ENCODE measurements at places on chromosomes 3 and 15.

GRCh38 chr3:61613666-61614065, 52.3 kb downstream of the PTPRG start:
- DNase-seq, result no peak

DNA sequence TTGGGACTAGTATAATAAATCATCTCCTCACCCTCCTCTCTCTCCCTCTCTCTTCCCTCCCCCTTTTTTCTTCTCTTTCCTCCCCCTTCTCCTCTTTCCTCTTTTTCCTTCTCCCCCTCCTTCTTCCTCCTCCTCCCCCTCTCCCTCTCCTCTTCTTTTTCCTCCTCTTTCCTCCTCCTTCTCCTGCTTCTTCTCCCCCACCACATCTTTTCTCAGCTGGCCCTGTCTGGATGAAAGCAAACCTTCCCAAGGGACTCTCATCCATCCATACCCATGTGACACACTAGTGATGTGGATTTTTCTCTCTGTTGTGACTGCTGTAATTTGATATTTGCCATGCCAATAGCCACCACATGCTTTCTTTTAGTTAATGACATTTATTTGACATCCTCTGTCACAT, 127.2 kb downstream of the EBLN2 start:
- DNase-seq, result no peak

GRCh38 chr3:182375916-182376315, 417.4 kb upstream of the ATP11B start:
- DNase-seq, result no peak

GRCh38 chr3:58693940-58694850, 27.6 kb upstream of the FAM3D start:
- no peak for DNase-seq

DNA sequence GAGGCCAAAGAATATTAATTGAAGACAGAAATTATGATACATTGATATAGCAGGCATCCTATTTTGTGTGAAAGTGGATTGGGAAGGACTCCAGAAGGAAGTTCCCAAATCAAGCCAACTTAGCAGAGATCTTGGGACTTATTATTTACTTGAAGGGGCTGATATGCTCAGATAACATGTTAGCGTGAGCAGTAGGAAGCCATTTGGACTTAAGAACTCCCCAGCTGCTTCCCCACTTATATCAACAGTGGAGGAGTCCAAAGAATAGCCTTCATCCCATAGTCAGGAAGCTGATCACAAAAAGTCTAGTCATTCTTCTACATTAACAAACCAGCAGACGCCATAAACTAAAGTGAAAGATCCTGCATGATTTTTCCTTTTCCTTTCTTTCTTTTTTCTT, 200.0 kb downstream of the ATP8B4 start:
- no peak for DNase-seq

DNA sequence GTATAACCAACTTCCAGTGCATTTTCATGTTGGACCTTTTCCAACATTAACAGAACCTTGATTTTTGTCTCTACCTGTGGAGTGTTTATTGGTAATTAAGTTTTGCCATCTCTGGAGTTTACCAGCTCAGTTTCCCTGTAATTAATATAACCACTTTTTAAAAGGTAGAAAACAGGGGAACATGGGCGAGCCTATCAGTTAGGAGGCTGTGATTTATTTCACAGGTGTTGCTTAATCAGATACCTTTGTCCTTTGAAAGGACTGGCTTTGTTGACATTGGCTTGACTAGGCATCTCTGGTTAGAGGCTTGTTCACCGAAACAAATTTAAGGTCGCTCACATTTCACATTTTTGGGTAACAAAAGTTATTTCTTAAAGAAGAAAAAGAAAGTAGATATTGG, 622 bp downstream of the NAALADL2 start:
- no peak for DNase-seq

- no peak for DNase-seq
Measured at GRCh38 chr15:89805241-89806209, 9.1 kb downstream of the ANPEP start.

- no peak for DNase-seq
Measured at GRCh38 chr3:64138046-64138445, 87.2 kb downstream of the PRICKLE2 start.

DNA sequence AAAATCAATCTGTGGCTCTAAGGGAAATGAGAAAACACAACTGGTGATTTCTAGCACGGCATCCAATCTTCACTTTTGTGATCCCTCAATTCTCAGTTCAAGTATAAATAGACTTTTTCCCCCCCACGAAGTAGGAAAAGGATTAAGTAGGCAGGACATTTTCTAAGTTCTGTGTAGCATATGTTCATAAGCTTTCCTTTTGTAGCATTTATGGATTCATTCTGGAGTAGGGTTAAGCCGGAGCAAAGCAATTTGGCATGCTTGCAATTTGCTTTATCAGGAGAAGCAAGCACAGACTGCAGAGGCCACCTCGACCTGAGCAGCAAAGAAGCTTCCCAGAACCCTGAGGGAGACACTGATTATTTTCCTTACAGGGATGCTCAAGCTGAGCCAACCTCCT, 66.3 kb downstream of the FHIT start:
- no peak for DNase-seq

GRCh38 chr3:81544385-81544784, 217.1 kb downstream of the GBE1 start:
- no peak for DNase-seq

DNA sequence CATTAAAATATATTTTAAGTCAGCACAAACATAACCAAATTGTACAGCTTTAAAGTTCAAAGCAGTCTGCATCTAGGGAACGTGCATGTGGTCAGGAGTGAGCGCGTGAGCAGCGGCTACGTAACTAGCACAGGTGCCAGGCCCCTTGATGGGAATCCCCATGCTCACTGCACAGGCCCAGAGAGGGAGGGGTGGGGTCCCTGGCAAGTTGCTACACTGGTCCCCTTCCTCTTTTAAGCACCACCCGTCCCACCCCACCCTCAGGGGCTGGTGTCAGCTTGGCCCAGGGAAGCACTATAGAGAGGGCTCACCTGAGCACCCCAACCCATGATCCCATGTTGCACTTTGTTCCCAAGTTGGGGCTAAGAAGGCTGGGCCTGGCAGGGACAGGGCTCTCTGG, 835 bp upstream of the GMPPB start:
- DNase-seq, result no peak

DNA sequence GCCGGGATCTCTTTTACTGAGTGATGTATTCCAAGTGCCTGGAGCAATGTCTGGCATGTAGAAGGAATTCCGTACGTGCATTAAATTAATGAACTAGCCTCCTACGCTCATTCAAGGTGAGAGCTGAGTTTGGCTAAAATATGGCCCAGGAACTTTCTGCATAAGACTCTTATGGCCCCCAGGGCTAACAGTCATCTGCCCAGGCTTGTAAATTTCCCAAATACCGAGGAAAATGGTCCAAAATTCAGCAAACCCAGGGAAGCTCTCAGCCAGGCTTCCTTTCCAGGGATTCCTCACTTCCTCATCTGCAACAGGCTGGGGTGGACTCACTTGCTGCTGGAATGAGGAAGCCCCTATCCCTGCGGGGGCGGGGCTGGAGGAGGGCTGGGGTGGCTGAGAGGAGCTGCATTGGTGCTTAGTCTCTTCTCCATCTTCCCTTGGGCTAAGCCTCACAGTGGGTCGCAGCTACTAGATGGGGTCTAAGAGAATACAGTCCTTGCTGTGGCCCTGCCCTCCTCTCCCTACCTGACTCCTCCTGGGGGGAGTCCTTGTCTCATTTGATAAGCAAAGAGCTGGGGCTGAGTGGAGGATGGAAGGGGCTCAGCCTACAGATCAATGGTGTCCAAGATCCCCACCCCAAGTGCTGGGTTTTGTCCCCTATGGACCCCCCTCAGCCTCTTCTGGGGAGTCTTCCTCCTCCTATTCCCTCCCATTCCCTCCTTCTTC, 28.5 kb upstream of the APOD start:
- DNase-seq, result no peak

- DNase-seq, result no peak
Measured at GRCh38 chr15:63194880-63195568, 5.6 kb downstream of the RAB8B start.

DNA sequence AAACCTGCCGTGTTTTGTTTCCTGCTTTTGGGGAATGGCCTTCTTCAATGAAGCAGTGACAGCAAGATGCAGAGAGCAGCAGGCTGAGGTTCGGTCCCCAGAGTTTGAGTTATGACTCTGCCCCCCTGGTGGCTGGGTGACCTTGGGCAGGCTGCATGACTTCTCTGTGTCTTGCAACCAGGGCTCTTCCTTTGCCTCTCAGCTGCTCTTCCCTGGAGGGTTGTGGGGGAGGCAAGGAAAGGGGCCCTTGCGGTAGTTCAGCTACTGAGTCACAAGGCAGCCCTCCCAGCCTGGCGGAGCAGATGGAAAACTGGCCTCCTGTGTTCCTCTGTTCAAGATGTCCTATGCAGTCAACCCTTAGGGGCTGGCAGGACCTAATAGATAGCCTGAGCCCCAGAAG, 17.1 kb downstream of the CTXND1 start:
- DNase-seq, result no peak

DNA sequence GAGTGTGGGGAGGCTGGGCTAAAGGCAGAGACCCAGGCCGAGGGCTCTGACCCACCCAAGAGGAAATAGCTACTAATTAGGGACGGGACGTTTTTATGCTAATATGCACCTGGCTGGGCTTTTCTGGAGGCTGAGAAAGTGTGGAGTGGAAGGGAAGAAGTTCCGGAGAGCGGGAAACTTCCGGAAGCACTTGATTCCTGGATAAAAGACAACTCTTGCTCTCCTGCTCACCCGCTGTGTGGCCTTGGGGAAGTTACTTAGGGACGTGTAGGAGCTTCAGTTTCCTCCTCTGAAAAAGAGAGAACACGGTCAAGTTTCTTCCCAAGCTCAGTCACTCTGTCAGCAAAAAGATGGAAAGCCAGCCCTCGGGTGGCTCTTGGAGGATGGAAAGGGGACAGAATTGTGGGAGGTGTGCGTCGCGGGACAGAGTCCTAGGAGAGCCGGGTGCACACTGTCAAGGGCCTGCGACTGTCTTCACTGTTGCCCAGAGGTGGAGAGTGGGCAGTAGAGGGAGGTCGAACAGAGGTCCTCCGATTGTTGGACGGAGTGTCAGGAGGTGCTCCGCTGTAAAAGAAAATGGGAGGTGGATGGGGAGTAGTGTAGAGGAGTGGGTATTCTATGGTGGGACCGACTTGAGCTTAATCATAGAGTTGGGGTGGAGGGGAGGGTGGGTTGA, 43.2 kb downstream of the EPHB3 start:
- DNase-seq, result no peak

DNA sequence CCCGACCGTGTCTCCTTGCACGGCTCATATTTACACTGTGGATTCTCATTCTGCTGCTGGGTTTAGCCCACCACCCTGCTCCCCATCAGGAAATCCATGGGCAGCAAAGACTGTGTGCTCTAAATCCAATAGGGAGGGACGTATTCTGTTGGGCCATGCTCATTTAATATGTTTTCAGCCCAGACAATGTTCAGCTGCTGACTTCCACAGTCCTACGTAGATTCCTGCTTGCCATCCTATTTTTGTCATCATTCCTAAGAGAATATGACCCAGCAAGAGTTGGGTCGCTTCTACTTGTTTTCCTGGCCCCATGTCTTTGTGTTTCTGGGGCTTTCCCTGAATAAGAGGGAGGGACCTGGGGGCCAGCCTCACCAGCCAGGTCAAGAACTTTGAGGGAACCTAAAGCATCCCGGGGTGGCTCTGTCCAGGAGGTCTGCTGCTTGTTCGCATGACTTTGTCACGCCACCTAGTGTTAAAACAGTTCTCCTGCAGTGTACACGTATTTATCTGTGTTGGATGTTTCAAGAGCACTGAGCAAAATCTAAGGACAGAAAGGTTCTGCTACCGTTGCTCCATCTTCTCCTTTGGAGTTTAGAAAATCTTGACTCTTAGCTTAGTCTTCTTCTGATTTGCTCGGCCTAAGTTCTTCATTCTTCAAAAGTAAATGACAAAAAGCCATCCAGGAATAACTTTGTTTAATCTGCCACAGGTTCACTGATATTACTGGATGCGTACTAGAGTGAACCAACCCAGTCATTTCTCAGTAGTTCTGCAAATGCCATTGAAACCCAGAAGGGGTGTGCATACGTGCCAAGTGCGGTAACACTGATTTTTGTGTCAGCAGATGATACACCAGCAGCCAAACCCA, 79.8 kb upstream of the NR2E3 start:
- DNase-seq, result no peak

DNA sequence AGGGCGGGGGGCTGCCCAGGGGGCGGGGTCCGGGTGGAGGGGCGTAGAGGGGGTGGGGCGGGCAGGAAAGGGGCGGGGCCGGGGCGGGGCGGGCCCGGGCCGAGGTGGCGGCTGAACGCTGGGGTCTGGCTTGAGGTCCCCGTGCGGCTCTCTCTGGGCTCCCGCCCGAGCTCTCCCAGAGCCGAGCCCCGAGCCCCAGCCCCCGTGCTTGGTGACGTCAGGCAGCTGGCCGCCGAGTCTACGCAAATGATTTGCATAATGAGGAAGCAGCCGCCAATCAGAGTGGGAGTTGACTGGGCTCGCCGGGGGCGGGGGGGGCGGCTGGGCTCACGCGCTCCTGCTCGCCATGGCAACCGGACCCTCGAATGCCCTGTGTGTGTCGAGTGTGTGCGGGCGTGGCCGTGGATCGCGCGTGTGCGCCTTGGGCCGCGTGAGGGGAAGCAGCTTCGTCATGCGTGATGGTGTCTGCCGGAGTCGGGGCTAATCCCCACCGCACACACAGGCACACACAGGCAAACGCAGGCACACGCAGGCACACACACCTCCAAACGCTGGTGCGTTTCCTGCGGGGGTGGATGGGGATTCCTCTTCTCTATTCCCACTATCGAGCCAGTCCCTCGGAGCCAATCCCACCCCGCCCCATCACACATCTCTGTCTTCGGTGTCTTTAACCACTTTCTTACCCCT, at the start of gene CELF6:
Gene CELF6 (minus strand): TSS at position 173 of the 687 bp plus-strand sequence. CDS start 283 bp downstream, outside the sequence.
- DNase-seq, result no peak

DNA sequence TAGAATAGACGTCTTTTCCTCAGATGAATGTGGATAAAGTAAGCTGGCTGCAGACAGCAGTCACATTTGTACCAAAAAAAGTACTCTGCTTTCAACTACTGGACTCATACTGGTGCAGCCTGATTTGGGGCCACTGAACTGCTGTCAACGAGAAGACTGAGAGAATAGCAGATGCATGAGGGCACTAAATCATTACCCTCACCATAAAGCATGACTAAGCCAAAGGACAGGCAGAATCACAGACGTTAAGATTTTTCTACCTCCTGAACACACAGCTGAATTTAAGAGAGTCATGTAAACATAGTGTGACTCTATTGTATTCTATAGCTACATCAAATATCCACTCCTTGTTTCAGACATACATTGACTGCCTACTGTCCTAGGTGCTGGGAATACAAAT, 67.8 kb upstream of the CDAN1 start:
- DNase-seq, result no peak

DNA sequence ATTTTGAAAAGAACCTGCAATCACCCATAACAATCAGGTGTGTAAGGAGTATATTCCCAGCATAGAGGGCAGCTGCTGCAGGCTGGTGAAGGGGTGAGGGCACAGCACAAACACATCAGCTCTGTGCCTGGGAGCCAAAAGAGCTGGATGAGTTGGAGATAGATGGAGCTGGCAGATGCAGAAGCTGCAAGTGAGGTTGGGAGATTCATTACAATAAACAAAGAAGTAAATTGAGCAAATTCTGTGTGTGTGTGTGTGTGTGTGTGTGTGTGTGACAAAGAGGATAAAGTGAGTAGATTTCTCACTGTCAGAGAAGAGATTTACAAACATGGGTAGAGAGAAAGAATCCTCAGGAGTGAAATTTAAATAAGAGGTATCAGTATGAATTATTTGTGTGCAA, 994.7 kb downstream of the EPHA3 start:
- DNase-seq, result no peak

All from glomerular endothelial cell (primary cell).